ENCODE measurements at places on chromosomes 12 and 14.
A peak's percentile ranks its signal among the peaks of the same experiment; 100 is the strongest.

GRCh38 chr12:93682846-93683261 is 5.7 kb downstream of the CRADD start:
- no peaks in the 10 kb centered on the region for H3K27me3 ChIP-seq
- peaks cover 14% of the 10 kb centered on the region for H3K36me3 ChIP-seq
- no peak overlapping the region for H3K27ac ChIP-seq
- peaks cover 28% of the 10 kb centered on the region for H3K4me1 ChIP-seq
- DNase-seq, result no peak
- no peak overlapping the region for H3K4me3 ChIP-seq

GRCh38 chr12:114931025-114931424 is 247.1 kb upstream of the TBX3 start:
- no peak for DNase-seq
- H3K36me3 ChIP-seq, result no peaks in the 10 kb centered on the region
- no peak overlapping the region for H3K27ac ChIP-seq
- no peak overlapping the region for H3K4me3 ChIP-seq

GRCh38 chr12:120583478-120584030 is 2.4 kb upstream of the POP5 start:
- H3K27me3 ChIP-seq, result peaks cover 20% of the 10 kb centered on the region
- peaks cover 31% of the 10 kb centered on the region for H3K4me1 ChIP-seq
- H3K4me3 ChIP-seq, result peak overlapping the region; percentile 61
- H3K36me3 ChIP-seq, result peaks cover 10% of the 10 kb centered on the region

DNA sequence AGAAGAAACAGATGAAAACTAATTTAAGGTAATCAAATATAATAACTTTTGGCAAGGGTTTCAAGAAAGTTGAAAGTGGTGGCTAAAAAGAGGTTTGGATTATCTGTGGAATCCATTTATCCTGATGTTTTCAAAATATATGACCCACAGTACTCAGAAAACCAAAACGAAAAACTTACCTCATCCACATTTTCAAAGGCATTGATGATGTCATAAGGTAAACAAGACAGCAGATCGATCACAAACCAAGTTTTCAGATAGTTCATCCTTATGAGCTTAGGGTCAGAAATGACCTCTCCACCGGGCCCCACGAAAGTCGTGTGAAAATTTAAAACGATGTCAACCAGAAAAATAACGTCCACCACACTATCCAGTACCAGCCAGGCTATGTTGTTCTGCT is 64.6 kb downstream of the KCNH5 start:
- no peak overlapping the region for H3K4me3 ChIP-seq
- no peaks in the 10 kb centered on the region for H3K4me1 ChIP-seq
- H3K27ac ChIP-seq, result no peak overlapping the region
- no peaks in the 10 kb centered on the region for H3K27me3 ChIP-seq
- DNase-seq, result no peak

GRCh38 chr12:19550626-19551025 is 111.3 kb downstream of the AEBP2 start:
- H3K27ac ChIP-seq, result no peak overlapping the region
- no peaks in the 10 kb centered on the region for H3K27me3 ChIP-seq
- H3K4me1 ChIP-seq, result peaks cover 19% of the 10 kb centered on the region
- H3K36me3 ChIP-seq, result peaks cover 3% of the 10 kb centered on the region
- no peak for DNase-seq
- no peak overlapping the region for H3K4me3 ChIP-seq

All from T-helper 2 cell treated with Interferon-gamma antibody and Interleukin-4, amounts not matched to agents 5 μg/mL and 100 μg/mL, for 36 hours (primary cell).